T-helper 9 cell (primary cell): ENCODE measurements at places on chromosomes 5 and 9.

- DNase-seq = no peak
Measured at GRCh38 chr5:8577792-8578191, 708.8 kb downstream of the MTRR start.

GRCh38 chr9:127585161-127585819 is 26.8 kb upstream of the STXBP1 start:
- DNase-seq = no peak

GRCh38 chr9:69483886-69484422 is 158.9 kb downstream of the ENTREP1 start:
- no peak for DNase-seq

- no peak for DNase-seq
Measured at GRCh38 chr9:134188386-134189144, 24.2 kb upstream of the RNU6ATAC start.

DNA sequence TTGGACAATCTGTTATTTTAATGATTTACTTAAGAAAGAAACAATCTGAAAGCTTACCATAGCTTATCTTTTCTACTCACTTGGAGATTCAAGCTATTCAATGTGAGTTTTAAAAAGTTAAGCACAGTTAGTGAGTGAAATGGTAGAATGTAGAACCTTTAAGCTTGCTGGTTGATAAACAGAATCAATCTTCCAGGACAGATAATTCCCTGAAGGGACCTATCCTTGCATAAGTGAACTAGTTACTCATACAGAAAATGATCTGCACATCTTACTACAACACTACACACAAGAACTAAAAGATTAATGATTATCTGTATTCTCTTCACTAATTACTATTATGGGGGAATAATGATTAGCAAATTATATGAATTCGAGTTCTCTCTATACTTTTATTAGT is 165.6 kb downstream of the PALM2AKAP2 start:
- DNase-seq = no peak

GRCh38 chr5:40578501-40579451 is 100.9 kb upstream of the PTGER4 start:
- DNase-seq = no peak

GRCh38 chr9:23754551-23754950 is 71.5 kb downstream of the ELAVL2 start:
- no peak for DNase-seq

GRCh38 chr5:148491015-148491792 is 107.4 kb downstream of the FBXO38 start:
- no peak for DNase-seq

- DNase-seq = no peak
Measured at GRCh38 chr9:107674721-107675277, 185.2 kb upstream of the KLF4 start.

GRCh38 chr9:100083448-100084127 is 15.2 kb downstream of the ERP44 start:
- no peak for DNase-seq

GRCh38 chr5:1867114-1867814 is 15.5 kb downstream of the IRX4 start:
- DNase-seq = no peak

GRCh38 chr9:31304576-31304975 is 1079.9 kb upstream of the ACO1 start:
- no peak for DNase-seq
